Stimulated activated naive CD8-positive, alpha-beta T cell treated with anti-CD3 and anti-CD28 coated beads, Interleukin-15, Interleukin-2, amounts not matched to agents 100 U/mL and 50 U/mL, for 24 hours (primary cell): ENCODE measurements at places on chromosomes 3 and 15.

DNA sequence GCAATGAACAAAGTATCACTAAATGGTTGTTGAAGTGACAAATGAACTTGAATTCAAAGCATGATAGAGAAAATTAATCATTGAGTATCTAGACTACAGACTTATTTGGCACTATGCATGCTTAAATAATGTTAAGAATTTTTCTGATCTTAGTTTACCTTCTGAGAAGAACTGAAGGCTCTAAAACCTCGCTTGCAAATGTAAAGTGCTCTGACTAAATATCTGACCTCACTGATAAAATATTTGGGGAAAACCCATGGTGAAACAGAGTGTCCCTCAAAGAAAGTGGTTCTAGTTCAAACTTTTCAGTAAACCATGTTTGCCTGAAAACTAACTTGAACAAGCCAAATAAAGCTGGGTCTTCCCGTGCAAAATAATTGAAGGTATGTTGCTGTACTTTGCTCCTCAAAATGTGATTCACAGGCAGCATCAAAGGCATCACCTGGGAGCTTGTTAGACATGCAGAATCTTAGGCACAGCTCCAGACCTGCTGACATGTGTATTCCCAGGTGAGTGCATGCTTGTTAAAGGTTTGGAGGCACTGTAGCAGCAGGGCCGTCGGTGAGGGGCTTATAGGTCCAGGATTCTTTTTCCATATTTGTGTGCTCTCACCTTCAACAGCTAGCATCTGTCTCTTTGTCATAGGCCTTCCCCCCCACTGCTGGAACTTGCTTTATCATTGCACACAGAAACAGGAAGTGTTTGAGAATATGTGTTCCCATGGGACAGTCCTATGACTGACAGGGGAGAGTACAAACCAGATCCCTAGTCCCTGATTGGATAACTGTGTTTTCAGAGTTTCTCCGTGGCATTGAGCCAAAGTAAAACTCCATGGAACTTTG lies 524.2 kb upstream of the LMCD1 start:
- no peak for DNase-seq

DNA sequence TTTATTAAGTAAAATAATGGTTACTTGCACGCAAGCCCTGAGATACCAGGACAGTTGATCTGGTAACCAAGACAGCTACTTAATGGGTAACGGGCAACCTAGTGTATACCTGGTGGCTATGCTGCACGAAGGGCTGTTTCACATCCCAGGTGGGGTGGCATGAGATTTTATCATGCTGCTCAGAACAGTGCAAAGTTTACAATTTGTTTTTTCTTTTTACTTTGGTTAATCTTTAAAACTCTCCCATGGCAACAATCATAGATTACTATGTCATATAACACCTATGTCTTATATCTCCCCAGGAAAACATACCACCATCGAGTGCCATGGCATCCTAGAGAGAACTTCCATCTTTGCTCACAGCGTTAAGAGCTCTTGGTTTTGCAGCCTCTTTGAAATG lies 32.2 kb upstream of the SLC28A1 start:
- no peak for DNase-seq

GRCh38 chr3:87867001-87867400 lies 191.8 kb downstream of the CGGBP1 start:
- DNase-seq: no peak

DNA sequence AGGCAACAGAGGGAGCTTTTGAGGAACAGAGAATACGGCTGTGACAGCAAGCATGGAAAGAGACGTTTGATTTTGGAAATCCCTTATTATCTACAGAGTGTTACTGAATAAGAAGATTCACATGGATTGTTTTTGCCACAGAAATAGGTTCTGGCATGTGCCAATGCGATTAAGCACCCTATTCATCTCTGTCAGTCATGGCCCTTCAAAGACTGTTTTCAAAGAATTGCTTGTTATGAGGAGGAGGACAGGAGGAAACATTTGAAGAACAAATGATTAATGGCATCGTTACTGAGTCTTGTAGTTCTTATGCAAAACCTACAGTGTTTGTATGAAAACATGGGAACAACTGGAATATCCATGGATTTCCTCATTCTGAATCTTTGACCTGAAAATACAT lies 86.2 kb downstream of the EPHA6 start:
- DNase-seq: no peak

- no peak for DNase-seq
Observed at GRCh38 chr3:119794971-119795612, 13.2 kb downstream of the NR1I2 start.

DNA sequence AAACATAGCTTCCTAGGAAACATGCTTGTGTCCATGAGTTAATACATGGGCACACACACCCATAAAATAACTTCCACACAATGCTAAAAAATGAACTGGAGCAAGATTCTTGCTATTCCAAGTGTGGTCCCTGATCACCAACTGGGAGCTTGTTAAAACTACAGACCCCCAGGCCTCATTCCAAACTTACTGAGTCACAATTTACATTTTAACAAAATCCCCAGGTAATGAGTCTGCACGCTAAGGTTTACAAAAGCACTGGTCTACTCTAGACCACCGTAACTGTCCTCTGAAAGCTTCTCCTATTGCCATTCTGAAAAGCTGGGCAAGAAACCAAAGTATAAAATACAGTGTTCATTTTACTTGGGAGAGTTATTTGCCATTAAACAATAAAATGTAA lies 45.4 kb downstream of the IGF2BP2 start:
- no peak for DNase-seq

DNA sequence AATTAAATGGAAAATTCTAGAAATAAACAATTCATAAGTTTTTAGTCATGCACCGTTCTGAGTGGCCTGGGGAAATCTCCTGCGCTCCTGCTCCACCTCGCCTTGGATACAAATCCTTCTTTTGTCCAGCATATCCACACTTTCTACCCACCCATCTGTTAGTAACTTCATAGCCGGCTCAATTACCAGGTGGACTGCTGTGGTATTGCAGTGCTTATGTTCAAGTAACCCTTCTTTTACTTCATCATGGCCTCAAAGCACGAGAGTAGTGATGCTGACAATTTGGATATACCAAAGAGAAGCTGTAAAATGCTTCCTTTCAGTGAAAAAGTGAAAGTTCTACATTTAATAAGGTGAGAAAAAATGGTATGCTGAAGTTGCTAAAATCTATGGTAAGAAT lies 142.3 kb upstream of the CHL1 start:
- DNase-seq: no peak

DNA sequence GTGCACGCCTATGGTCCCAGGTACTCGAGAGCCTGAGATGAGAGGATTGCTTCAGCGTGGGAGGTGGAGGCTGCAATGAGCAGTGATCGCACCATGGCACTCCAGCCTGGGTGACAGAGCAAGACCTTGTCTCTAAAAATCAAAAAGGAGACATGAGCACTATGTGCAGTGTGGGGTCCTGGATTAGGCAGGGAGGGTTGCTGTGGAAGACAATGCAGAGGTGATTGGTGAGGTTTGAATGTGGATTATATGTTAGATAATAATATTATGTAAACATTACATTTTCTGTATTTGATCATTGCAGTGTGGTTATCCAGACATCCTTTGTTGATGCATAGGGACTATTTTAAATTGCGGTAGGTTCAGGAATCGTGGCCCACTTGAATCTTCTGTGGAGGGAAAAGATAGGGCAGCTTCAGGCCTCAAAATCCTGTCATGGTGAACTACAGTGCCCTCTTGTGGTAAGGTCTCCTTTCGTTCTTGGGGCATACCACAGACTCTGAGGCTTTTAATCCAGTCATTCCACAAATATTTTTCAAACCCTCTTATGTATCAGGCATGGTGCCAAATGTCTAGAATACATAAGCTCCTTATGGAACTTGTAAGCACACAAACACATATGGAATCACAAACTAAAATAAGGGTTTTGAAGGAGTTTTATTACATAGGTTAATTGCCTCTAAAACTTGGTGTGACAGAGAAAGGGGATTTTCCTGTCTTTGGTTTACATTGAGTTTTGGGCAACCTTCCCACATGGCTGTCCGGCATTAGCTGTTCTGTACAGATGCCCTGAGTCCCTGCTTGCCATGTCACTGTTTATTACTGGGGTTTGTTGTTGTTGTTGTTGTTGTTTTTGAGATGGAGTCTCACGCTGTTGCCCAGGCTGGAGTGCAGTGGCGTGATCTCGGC lies 37.7 kb downstream of the GPD1L start:
- DNase-seq: peak; percentile 42

DNA sequence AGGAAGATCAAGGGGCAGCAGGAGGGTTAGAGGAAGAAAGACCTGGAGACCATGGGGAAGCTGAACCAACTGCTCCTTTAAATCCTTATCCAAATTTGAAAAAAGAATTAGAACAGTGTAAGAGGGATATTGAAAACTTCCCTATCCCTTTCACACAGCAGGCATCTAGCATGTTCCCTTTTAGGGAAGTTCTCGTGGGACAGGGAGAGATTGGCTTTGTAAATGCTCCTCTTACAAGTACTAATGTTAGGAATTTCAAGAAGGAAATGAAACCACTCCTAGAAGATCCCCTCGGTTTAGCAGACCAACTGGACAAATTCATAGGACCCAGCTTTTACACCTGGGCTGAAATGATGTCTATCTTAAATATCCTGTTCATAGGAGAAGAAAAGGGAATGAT lies 41.5 kb downstream of the PPCDC start:
- no peak for DNase-seq

DNA sequence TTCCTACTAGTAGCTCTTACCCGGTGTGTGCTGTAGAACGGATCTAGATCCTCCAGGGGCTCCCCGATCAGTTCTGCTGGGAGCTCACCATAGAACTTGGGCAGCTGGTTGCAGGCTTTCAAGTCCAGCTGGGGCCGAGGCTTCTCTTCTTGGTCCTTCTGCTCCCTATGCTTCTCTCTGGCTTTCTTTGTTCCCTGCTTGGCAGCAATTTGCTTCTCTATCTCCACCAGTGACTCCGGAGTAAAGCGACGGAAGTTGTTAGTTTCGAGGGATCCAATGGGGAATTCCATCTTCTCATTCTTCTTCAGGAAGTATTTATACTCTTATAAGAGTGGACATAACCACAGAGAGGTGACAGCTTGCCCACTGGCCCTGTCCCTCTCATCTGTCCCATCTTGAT lies 22.3 kb downstream of the SCN10A start:
- DNase-seq: no peak
